Hematopoietic multipotent progenitor cell (in vitro differentiated cells): ENCODE measurements at places on chromosomes 1 and 21.

DNA sequence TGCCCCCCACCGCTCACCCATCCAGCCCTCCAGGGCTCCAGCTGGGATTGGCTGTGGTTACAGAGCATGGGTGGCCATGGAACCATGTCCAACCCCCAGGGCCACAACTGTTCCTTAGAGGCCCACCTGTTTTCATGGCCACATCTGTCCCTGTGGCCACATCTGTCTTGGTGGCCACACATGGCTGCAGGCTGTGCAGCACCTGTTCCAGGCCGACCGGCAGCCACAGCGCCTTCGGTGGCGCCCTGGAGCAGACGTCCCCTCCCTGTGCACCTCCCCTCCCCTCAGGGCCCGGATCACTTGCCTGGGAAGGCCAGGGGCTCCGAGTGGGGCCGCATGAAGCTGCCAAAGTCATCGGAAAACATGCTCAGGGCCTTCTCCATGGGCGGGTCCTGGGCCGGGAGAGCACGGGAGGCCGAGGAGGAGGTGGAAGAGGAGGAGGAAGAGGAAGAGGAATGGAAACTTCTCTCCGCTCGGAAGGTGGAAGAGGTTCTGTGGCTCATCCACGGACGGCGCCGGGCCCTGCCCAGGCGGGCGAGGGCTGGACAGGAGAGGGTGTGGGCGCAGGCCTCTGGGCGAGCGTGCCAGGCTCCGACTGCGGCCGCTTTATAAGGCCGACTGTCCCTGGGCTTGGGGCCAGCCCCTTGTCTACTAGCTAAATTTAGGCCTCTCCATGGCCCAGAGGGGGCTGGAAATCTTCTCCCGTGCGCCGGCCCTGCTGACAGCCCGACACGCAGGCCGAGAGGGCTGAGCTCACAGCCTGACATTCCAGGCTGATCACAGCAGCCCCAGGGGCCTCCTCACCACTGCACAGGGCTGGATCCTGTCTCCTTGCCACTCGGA lies at the start of gene HSPB7:
HSPB7 (minus strand) TSS at position 583 of the 843 bp plus-strand sequence; CDS start at position 503, 80 bp downstream.
- no peak for DNase-seq

DNA sequence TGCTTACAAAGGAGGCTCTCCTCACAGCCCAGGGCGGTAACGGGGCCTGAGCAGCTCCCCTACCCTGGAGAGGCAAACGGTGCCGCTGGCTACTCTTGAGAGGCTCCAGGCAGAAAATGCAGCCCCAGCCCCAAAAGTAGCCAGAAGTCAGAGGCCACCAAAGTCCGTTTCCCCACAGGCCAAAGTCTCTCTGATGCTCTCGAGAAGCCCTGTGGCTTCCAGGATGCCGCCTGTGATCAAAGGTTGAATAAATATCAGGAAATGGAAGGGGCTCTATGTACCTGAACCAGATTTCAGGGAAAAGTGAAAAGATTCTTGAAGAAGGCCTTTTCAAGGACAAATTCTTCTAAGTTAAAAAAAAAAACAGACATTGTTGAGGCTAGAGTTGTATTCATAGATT lies 4.2 kb downstream of the PANK4 start:
- no peak for DNase-seq

DNA sequence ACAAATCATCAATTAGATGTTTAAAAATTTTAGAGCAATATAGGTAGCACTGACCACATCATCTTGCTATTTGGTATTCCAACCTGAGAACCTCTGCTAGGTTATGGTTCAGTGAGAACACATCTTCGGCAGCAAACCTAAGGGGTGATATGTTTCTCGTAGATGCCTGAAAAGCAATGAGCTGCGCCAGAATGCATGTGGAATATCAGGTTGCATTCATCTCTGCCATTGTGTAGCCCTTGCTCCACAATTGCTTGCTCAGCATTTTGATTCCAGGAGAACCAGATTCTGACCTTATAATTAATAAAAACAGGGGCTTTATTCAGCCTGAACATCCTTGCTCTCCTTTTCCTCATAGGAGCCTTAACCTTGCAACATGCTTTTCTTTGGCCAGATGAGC lies 408.1 kb downstream of the USH2A start:
- no peak for DNase-seq

- DNase-seq, result no peak
Measured at GRCh38 chr1:202046227-202046626, 35.8 kb downstream of the ELF3 start.
